AML-193 (cell line): ENCODE measurements at places on chromosomes 2 and 18.
A peak's percentile ranks its signal among the peaks of the same experiment; 100 is the strongest.

- no peak for DNase-seq
These were observed 2.9 kb downstream of the OTOF start for GRCh38 chr2:26475037-26475436.

- peak; percentile 32 for DNase-seq
These were observed 119.6 kb upstream of the ARL5A start for GRCh38 chr2:151947813-151948165.

DNA sequence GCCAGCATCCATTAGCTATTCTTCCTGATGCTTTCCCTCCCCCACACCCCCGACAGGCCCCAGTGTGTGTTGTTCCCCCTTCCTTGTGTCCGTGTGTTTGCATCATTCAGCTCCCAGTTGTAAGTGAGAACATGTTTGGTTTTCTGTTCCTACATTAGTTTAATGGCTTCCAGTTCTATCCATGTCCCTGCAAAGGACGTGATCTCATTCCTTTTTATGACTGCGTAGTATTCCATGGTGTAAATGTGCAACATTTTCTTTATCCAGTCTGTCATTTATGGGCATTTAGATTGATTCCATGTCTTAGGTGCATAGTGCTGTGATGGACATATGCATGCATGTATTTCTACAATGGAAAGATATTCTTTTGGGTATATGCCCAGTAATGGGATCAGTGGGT is 104.7 kb downstream of the TMEM185B start:
- no peak for DNase-seq

DNA sequence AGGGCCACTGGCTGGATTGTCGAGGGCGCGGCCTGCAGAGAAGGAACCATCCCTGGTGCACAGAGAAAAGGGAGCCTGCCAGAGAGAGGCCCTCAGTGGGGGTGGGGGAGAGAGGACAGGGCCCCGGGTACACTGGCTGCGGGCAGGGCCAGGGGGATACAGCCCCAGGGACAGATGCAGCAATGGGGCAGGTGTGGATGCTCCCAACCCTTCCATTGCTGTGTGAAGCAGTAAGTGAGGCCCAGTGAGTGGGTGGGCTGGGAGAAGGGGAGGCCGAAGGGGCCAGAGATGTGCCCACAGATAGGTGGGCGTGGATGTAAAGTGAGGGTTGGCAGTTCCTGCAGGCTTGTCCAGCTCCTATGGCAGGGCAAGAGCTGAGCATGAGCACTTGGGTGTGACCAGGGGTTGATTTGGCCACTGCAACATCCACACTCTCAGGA is 7.4 kb downstream of the AGXT start:
- no peak for DNase-seq

DNA sequence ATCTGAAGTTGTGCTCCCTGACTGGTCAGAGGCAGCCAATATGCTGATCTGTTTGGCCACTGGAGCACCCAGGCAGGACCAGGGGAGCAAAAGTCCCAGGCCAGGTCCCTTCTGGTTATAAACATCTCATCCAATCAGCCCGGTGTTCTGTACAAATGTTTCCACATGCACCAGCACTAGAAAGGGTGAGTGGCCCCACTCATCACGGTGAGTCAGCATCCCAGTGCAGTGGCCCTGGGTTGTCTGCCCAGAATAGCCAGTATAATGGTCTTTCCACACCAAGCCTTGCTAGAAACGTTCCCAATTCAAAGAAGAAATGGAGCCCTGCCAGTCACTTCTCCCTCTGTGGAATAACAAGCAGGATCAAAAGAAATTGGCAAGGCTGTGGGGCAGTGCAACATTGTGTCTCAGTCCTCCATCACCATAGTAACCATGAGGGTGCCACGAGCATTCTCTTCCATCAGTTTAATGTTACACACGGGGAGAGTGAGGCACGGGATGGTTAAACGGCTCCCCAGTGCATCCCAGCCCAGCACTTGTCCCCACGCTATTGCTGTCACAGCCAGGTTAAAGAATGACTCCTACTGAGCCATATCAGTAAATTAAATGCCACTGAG is 174.9 kb downstream of the SEPTIN10 start:
- no peak for DNase-seq

DNA sequence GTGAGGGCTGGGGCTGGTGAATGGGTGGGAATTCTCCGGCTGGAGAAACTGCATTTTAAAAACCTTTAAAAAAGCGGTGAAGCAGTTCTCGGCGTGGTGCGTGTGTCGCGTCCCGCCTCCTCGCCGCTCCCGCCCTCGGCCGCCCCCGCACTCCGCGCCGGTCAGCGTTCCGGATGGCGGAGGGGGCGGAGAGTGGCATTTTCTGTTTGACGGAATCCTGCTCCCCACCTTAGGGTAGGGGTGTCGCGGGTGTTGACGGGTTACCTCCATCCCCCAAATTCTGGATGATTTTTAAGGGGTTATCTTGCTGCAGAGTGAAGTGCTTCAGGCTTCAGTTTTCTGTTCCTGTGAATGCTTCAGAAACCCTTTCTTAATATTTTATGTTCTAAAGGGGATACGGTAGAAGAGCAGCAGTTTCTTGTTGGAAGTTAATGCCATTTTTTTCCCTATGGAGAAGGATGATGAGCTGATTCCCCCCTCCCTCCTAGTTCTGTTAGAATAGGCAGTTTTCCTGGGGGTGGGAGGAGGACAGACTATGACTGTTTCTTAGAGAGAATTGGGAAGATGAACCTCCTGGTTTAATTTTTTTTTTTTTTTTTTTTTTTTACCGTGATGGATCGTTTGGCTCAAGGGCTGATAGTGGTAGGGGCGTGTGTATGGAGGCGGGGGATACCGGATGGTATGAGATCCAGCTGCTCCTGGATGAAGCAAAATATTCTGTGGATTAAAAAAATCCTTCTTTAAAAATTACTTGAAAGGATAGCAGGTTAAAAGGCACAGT is 756 bp downstream of the ABI2 start:
- peak; percentile 36 for DNase-seq

DNA sequence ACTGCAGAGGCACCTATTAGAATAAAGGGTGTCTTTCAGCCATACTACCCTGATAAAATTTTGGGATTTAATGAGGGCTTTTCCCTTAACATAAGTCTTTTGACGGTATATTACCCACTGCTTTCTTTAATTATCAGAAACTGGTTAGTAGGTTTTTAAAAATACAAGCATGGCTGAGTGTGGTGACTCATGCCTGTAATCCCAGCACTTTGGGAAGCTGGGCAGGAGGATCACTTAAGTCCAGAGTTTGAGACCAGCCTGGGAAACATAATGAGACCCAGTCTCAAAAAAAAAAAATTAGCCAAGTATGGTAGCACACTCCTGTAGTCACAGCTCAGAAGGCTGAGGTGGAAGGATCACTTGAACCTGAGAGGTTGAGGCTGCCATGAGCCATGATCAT is 16.1 kb downstream of the CPSF3 start:
- DNase-seq: no peak

DNA sequence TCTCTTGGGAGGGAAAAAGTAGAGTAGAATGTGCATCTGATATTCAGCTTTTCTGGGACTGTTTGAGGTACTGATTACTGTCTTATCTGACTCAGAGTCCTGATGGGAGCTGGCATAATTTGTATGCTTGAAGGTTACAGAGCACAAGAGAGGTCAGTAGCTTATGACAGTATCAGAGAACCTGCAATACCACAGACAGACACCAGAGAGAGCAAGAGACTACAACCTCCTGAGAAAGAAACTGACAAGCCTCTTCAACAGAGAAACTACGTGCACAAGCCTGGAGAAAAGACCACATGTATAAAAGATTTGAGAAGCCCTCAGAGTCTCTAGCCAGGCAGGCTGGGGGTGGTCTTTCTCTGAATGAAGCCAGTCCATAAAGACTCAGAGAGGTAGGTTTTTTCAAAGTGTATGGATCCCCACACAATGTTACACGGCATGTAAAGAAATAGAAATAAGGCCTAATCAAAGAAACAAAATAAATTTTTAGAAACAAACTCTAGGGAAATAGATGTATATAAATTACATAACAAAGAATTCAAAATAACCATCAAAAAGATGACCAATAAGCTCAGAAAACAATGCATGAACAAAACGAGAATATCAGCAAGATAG is 568.3 kb downstream of the LRRTM4 start:
- DNase-seq: peak; percentile 48

DNA sequence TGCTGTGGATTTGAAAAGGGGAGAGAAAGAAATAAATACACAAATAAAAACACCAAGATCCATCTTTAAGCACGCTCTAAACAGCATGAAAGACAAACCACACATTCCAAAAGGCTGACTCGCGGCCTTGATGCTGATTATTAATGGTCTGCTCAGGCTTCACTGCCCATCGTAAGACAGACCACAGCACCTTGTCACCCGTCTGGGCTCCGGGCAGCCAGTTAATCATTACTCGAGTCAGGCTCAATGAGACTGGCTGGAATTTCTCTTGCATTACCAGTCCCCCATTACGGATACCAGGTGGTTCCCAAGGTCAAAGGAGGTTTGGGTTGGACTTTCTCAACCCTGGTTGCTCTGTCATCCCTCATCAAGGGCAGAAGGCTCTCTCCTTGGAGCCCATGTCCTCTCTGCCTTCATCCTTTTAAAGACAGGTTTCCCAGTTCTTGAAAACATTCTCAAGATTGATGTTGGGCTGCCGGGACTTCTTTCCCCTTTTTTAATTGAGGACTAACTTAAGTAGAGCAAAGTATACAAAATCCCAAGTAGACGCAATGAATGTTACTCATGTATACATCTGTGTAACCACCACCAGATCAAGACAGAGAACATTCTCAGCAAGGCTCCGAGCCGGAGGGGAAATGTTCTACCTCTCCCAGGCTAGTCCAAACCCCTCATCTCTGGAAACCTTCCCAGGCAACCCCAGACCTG is 8.1 kb downstream of the SMAD7 start:
- DNase-seq: no peak
